Activated CD4-positive, alpha-beta T cell treated with anti-CD3 and anti-CD28 coated beads, Interleukin-10, Interleukin-2, amounts not matched to agents 100 ng/mL and 50 ng/mL, durations not matched to agents 16 hours and 8 hours (primary cell): ENCODE measurements at places on chromosomes 3 and 15.

GRCh38 chr15:90959894-90960293 is 5.2 kb downstream of the RCCD1 start:
- no peak for DNase-seq

DNA sequence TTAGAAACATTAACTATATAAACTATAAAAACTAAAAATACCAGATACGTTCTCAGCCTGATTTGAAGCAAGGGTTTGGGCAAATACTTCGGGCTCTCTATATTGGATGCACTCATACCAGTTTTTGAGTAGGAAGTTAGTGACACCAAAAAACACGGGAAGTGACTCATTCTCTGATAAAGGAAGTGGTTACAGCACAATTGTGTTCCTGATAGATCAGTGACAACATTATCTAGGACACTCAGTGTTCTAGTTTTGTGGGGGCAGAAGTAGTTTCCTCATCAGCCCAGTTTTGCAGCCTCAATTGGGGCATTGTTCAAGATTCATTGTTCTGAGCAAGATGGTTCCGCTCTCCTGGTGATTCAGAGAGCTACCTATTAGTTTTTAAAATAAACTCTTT is 469.6 kb upstream of the DPPA4 start:
- DNase-seq = peak; percentile 88

DNA sequence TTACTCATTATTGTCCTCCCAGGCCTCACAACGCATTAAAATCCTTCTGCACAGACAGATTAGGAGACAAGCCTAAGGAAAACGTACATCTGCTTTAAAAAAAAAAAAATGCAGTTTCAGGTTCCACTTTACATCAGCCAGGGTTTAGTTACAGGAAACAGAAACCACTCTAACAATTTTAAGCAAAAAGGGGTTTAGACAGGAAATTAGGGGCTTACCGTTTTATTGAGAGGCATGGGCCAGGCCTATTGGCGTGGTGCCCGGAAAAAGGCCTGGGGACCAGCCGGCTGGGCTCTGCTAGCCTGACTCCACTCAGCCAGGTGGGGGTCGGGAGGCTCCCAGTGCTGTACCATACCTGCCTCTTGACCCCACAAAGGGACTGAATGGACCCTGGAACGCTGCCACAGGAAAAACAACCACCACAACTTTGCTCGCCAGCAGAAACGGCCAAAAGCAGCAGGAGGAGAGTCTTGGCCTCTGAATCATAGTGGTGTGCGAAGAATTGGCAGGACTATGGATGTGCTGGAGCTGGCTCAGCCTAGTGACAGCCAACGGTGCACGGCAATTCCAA is 124.3 kb downstream of the CHSY1 start:
- peak; percentile 86 for DNase-seq

DNA sequence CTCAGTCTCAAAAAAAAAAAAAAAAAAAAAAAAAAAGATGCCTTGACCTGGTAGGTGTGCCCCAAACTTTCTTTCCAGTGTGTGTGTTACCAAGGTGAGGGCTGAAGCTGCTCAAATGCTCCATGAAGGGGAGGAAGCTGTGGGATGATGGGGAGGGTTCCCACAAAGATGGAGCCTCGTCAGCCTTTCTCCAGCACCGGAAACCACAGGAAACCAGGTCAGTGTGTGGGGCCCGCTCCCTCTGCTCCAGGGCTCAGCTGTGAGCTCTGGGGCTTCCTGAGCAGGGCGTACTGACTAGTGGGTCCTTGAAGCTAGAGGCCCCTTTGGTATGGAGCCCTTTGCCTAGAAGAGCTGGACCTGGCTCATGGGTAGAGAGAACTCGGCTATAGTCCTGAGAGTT is 681 bp upstream of the IL17RE start:
- peak; percentile 66 for DNase-seq

DNA sequence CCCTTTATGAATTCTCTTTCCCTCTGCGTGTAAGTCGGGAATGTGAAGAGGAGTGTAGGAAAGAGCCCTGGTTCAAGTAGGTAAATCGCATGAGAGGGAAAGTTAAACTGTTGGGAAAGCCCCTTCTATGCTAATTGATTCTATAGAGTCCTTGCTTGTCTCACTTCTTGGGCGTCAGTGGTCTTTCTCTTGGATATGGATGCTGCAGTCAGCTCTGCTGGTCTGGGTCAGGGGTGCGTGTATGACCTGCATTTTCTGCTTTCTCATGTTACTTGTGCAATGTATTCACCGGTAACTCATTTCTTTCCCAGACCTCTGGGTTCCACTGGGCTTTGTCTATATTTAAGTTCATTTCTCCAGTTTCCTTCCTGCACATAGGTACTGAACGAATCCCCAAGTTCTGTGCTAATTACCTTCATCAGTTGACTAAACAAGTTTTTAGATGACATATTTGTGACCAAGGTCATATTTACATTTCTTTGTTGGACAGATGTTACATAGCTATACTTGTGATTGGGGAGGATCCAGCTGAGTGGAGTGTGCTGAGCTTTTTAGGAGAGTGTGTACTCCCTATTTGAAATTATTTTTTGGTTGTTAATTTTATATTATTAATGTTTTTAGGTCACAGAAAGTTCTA is 1.4 kb downstream of the SETD5 start:
- DNase-seq = peak; percentile 59
